ENCODE measurements at places on chromosomes 6 and 20. TPM values are rescaled to one million over a fixed set of nuclear protein-coding genes. Genes with fewer than 3 reads are reported as not detected.

FOXF2 gene
- polyA plus RNA-seq: not detected

SLC17A1 gene
- polyA plus RNA-seq: not detected

PLCB1 gene
- polyA plus RNA-seq: 11.4 TPM

TSBP1 gene
- polyA plus RNA-seq: not detected

XKR7 gene
- polyA plus RNA-seq: 9.6 TPM
